Thyroid gland (tissue), 4 donors: ENCODE measurements at places on chromosomes 5 and 9. TPM values are rescaled to one million over a fixed set of nuclear protein-coding genes. Genes with fewer than 3 reads are reported as not detected.

Gene CRAT
- 50.2 TPM for total RNA-seq

Gene C8G
- total RNA-seq = not detected

DNA sequence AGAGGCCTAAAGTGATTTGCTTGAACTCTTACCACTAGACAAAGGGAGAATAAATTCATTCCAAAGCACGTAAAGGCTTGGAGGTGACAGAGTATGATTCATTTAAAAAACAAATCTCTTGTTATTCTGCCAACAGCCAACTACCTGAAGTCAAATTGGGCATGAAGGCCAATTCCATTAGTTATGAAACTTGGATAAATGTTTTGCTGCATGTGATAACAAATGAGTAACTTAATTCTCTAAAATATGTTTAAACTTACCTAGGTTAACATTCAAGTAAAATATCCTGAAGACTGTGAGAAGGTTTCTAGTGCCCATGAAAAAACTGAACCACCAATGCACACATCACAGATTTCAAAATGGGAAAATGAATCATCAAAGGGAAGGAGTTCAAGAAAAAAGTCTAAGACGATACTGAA lies 120.1 kb upstream of the TSLP start:
- H3K36me3 ChIP-seq = no peaks in the 10 kb centered on the region
- H3K4me1 ChIP-seq = no peaks in the 10 kb centered on the region
- H3K4me3 ChIP-seq = no peak overlapping the region
- no peak overlapping the region for H3K27ac ChIP-seq
- no peaks in the 10 kb centered on the region for H3K27me3 ChIP-seq

GRCh38 chr9:2477755-2478154 lies 143.8 kb upstream of the VLDLR start:
- H3K4me3 ChIP-seq = no peak overlapping the region
- DNase-seq = no peak
- no peak overlapping the region for H3K27ac ChIP-seq
- no peaks in the 10 kb centered on the region for H3K36me3 ChIP-seq
- H3K27me3 ChIP-seq = no peaks in the 10 kb centered on the region
- H3K4me1 ChIP-seq = peaks cover 18% of the 10 kb centered on the region

DNA sequence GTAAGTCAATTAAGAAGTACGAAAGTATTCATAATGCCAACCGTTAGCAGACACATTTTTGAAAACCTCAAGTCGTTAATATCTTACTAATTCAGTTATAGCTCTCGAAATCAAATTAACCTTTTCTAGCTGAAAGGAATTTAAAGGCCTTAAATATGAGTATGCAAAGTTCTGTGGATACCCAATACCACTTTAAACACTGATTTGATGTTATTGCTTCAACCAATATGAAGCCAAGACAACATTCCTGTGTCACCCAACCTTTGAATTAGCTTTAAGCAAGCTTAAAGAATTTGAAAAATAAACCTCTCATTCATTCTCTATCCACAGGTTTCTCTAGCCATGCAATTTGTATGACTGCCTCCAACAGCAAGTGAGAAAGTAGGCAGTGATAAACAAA lies 204.5 kb downstream of the MCTP1 start:
- no peaks in the 10 kb centered on the region for H3K27me3 ChIP-seq
- no peaks in the 10 kb centered on the region for H3K36me3 ChIP-seq
- no peaks in the 10 kb centered on the region for H3K4me1 ChIP-seq
- DNase-seq = no peak
- no peak overlapping the region for H3K27ac ChIP-seq

- H3K36me3 ChIP-seq = no peaks in the 10 kb centered on the region
- H3K27ac ChIP-seq = no peak overlapping the region
- peaks cover 12% of the 10 kb centered on the region for H3K4me1 ChIP-seq
- H3K4me3 ChIP-seq = no peak overlapping the region
- no peaks in the 10 kb centered on the region for H3K27me3 ChIP-seq
Observed at GRCh38 chr5:31939151-31939550, 235.0 kb downstream of the GOLPH3 start.

- H3K4me3 ChIP-seq = no peak overlapping the region
- no peak for DNase-seq
- H3K27ac ChIP-seq = no peak overlapping the region
Observed at GRCh38 chr5:178364326-178364675, 131.7 kb upstream of the PHYKPL start.
